ENCODE measurements at places on chromosomes 11 and 22.

DNA sequence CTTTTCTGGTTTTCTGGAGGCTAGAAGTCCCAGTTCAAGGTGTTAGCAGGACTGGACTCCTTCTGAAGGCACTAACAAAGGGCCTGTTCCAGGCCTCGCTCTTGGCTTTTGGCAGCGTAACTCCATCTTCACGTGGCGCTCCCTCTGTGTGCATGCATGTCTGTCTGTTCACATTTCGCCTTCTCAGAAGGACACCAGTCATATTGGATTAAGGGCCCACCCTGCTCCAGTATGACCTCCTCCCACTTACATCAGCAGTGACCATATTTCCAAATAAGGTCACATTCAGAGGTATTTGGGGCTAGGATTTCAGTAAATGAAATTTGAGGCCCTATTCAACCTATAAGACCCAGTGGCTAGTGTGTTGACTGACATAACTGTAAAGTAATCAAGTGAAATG, 20.0 kb downstream of the APLP2 start:
- DNase-seq = no peak

DNA sequence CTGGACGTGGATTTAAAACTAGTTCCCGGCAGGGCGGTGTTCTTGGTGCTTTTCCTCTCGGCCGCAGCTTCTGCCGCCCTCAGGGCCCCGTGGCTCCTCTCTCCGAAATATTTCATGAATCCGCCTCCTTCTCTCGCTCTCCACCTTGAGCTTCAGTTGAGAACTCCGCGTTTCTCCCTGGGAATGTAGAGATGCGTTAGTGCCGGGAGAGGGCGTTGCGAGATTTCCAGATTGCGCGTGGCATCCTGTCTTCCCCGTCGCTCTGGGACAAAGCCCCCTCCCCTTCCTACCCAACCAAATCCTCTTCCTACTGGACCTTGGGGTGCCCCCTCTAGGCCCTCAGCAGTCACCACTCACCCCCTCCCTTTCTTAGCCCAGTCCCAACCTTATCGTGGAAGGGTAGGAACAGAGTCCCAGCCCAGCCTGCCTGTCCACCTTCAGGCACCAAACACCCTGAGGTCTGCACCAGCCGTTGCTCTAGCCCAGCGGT, 15.5 kb upstream of the RAC2 start:
- peak; percentile 11 for DNase-seq

DNA sequence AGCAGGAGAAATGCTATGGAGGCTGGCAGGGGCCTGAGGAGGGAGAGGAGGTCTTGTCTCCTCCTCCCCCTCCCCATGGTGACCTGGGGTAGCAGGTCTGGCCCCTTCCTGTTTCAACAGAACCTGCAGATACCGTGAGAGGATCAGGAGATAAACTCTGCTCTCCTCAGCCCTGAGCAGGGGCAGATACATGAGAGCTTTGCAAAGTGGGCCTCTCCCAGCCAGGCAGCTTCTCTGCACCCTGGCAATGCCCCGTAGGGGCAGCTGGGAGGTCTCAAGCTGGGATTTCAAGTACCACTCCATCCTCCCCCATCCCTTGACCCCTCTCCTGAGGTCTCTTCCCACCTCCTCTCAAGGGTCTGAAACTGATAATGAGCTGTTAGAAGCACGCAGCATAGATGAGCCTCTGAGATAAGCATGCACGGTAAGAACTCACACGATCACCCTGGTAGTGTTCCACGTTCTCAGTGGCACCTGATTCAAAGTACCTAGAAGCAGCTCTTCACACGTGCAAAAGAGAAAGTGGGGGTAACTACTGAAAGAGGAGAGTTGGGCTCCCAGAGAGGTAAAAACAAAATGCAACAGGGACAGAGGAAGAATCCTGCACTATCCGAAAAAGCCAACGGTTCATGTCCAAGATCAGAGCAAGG, 4.9 kb upstream of the CCDC86 start:
- DNase-seq = no peak

GRCh38 chr11:37774441-37774840, 1176.4 kb upstream of the RAG2 start:
- no peak for DNase-seq

DNA sequence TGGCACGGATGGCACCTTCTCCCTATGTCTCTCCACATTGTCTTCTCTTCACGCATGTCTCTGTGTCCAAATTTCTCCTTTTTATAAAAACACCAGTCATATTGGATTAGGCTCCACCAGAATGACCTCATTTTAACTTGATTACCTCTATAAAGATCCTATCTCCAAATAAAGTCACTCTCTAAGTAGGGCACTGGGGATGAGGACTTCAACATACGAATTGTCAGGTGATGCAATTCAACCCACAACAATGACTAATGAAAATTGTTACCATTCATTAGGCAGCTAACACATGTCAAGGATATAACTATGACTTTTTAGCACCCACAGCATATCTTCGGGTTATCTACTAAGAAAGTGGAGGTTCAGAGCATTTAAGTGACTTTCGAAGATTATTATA, 55.5 kb upstream of the USP47 start:
- DNase-seq = no peak

DNA sequence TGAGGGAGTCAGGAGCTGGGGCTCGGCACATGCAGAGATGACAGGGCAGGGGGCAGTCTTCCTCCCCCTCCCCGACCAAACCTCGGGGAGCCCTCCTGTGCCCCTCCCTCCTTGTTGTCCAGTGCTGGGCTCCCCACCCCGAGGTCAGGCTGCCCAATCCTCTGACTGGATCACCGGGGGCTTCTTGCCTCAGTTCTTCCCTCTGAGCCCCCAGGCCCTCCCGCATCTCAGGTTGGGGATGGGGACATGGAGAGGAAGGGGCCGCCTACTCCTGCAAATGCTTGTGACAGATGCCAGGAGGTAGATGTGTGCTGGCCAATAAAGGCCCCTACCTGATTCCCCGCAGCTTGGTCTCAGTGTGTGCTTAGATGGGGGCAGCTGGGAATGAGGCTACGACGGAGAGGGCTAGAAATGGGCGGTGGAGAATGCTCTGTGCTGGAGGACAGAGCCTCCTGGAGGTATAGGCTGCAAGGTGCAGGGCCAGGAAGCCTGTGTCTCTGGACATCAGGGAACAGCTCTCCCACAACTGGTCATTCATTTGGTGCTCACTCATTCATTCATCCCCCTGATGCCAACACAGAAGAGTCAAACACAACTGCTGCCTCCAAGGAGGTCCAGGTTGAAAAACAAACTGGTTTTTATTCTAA, 8.4 kb downstream of the RHBDD3 start:
- DNase-seq = no peak

GRCh38 chr22:36227396-36227795, 11.9 kb downstream of the APOL2 start:
- DNase-seq = no peak

- no peak for DNase-seq
Observed at GRCh38 chr11:119167933-119168332, 592 bp upstream of the NLRX1 start.

DNA sequence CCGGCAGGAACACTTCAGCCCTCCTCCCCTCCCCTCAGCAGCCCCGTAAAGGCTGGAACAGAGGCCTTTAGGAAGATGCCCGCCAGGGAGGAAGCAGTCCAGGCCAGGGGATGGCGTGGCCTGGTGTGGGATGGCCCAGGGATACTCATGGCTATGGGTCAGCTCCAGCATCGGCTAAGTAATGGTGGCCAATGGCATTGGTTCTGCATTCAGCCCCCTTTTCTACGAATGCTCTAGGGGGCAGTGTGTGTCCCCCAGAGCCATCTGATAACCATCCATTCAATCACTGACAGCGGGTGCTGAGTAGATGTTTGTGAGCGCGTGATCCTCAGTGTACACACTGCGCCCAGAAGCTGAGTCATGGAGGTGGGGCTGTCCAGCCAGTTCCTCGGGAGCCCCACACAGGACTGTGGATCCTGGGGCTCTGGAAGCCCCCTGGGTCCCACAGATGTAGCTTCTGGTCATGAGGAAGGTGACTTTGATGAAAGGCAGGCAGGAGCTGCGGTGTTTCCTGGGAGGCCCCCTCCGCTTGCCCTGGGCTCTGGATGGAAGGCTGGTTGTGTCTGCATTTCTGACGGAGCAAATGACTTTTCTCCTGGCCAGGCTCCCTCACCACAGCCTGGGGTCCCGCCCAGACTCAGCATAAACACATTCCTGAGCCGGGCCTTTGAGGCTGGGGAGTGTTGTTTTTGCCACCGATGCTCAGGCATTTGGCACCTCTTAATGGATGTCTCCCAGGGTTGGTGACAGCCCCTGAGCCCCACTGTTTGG, 46.5 kb downstream of the FBLN1 start:
- DNase-seq = peak; percentile 64

DNA sequence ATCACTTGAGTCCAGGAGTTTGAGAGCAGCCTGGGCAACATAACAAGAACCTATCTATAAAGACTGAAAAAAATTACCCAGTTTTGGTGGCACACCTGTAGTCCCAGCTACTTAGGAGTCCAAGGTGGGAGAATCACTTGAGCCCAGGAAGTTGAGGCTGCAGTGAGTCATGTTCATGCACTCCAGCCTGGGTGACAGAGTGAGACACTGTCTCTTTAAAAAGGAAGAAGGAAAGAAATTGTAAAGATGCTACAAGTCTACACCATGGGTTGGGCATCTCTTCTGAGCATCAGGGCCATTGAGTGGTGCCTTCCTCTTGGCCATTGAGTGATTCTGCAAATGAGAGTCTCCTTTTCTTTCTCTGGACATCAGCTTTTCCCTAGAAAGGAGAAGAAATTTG, 15.7 kb upstream of the MTMR3 start:
- DNase-seq = no peak

DNA sequence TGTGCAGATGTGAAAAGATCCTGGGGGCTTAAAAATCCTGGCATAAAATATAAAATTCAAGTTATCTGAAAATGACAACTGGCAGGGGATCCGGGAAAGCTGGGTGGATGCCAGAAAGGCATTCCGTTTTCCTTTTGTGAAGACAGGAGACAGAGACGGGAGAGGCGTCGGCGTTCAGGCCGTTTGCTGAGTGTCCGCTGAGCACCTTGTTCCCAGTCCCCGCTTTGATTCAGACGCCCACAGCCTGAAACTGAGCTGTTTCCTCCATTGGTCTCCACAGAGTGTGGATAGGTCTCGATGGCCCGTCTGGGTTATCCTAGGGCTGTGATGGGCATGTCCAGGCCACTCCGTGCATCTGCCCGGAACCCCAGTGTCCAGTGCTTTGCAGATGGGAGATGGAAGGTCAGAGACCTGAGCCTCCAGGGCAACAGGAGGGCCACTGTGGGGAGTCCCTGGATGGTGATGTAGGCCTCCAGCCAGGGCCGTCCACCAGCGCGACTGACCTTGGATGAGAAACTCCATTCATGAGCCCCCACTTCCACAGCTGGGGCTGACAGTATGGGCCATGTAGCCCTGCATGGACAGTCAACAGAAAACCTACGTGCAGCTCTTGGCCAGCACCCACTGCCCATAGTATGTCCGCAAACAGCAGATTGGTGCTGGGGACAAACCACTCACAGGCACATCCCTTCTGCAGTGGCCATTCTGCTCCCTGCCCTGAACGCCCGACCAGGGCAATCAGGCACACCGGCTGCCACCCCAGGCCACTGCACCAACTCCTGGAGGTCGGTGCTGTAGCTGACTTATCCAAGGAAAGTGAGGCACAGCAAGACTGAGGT, 11.6 kb downstream of the MRGPRF start:
- DNase-seq = no peak

- no peak for DNase-seq
Observed at GRCh38 chr22:31626427-31627150, 35.4 kb downstream of the PISD start.

DNA sequence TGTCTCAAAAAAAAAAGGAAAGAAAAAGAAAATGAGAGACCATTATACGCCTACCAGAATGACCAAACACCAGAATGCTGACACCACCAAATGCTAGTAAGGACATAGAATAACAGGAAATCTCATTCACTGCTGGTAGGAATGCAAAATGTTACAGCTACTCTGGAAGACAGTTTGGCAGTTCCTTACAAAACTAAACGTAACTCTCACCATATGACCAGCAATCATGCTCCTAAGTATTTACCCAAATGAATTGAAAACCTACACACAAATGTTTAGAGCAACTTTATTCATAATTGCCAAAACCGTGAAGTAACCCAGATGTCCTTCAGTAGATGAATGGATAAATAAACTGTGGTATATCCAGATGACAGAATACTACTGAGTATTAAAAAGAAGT, 7.2 kb downstream of the CHKA start:
- DNase-seq = no peak

- DNase-seq = no peak
Observed at GRCh38 chr11:2838091-2838490, 47.5 kb downstream of the CDKN1C start.

DNA sequence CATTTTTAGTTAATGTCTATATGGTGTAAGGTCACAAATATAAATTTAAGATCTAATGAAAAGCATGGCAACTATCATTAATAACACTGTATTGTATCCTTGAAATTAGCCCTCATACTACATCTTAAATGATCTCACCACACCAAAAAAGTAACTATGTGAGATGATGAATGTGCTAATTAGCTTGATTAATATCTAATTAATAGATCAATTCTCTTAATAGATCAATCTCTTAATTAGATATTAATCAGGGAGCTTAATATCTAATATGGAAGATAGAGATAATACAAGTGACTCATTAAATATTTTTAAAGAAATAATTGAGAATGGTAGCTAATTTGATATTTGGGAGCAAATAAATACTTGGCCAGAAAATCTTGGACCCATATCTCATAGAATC, 178.5 kb upstream of the FAT3 start:
- no peak for DNase-seq

DNA sequence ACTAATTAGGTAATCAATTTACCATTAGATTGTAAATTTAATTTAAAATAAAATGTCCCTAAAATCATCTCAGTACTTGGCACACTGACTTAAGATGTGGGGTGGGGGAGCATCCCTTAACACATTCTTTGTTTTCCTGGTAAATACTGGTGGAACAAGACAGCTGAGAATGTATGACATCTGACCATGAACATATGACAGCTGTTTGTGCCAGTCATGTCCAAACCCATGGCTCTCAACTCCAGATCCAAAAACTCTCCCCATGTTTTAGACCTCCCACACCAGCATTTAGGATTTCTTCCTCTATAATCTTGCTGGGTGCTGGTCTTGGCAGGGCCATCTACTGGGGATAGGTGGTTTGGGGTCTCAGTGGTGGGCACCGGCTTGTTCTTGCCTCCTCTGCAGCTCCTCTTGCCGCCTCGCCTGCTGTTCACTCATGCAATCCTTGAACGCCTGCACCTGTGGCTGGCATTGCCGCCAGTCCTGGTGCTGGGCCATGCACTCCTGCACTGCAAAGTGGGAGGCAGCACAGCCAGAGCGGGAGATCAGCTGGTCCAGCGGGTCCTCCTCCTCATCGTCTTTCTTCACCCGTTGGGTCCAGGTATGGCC, 3.8 kb downstream of the COA4 start:
- no peak for DNase-seq

DNA sequence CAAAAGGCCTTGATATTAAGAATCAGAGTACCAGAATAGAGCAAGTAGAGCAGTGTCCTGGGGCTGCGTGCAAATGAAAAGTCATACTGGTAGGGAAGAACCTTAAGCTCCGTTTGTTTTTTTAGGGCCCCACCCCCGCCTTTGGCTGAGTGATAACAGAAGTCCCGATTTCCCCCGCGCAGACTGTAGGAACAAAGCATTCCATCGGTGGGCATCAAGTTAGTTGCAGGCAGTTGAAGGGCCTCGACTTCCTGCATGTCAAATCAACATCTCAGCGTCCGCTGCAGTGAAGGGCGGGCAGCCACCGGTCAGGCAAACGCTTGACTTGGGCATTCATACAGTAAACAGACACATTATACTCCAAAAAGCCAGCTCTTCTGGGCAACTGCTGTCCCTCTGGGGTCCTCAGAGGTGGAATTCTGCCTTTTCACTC, 11.7 kb downstream of the LRP4 start:
- no peak for DNase-seq

GRCh38 chr11:61764606-61765260, 12.3 kb downstream of the MYRF start:
- DNase-seq = no peak

All from HS-27A (cell line).